Breast epithelium (tissue), 4 donors: ENCODE measurements at places on chromosomes 13 and 19. TPM values are rescaled to one million over a fixed set of nuclear protein-coding genes. Genes with fewer than 3 reads are reported as not detected.

- H3K27ac ChIP-seq, result peak overlapping the region; percentile 50
- no peaks in the 10 kb centered on the region for H3K27me3 ChIP-seq
- H3K36me3 ChIP-seq, result no peaks in the 10 kb centered on the region
- DNase-seq, result peak; percentile 73
Observed at GRCh38 chr19:47723581-47723940, 10.3 kb downstream of the EHD2 start.

DNA sequence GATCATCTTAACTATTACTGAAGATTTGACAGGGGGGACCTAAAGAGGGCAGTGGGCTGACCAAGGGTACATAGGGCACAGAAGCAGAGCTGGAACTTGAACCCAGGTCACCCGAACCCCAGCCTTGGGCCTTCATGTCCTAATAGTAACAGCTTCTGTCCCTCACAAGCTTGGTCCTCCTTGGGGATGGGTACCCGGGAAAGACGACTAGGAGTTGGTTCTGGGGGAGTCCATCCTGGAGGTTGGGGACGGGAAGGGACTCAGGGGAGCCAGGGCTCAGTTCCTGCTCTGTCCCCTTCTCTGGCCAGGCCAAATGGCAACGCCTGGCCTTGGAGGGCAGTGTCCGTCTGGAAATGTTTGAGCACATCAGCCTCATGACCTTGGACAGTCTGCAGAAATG, 39.6 kb upstream of the CYP4F8 start:
- no peaks in the 10 kb centered on the region for H3K36me3 ChIP-seq
- H3K4me1 ChIP-seq, result no peaks in the 10 kb centered on the region
- no peak overlapping the region for H3K4me3 ChIP-seq
- DNase-seq, result no peak

- DNase-seq, result no peak
- H3K4me1 ChIP-seq, result no peaks in the 10 kb centered on the region
- H3K27ac ChIP-seq, result no peak overlapping the region
- H3K36me3 ChIP-seq, result no peaks in the 10 kb centered on the region
- no peaks in the 10 kb centered on the region for H3K27me3 ChIP-seq
Observed at GRCh38 chr13:21133077-21133476, 43.3 kb downstream of the SKA3 start.

GRCh38 chr13:109817591-109818535, 31.5 kb upstream of the IRS2 start:
- no peak for DNase-seq
- H3K27ac ChIP-seq, result peak overlapping the region; percentile 59
- no peak overlapping the region for H3K4me3 ChIP-seq

Gene OXGR1
- total RNA-seq, result 2.0 TPM

Gene ZNF497
- 5.3 TPM for total RNA-seq

DNA sequence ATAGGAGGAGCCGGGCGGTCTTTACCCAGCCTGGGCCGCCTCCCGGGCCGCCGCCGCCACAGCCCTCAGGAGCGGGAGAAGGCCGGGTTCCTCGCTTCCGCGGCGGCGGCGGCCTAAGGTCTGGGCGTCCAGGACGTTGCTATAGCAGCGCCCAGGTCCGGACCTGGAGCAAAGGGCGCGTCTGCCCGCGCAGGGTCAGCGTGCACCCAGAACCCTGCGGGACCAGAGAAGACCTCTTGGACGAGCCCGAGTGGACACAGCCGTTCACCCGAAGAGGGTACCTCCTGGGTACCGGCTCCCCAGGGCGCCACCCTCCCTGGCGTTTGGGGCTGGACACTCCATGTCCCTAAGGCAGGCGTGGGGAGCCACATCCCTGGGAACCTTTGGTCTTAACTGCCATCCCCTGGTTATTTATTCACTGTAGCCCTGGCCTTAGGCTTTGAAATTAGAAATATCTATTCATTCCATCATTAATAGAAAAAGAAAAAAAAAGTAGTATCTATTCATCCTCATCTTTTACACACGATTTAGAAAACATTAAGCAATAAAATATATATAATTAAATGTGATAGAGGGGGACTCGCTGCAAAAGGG, 2.4 kb downstream of the DZIP1 start:
- H3K36me3 ChIP-seq, result no peaks in the 10 kb centered on the region
- no peaks in the 10 kb centered on the region for H3K27me3 ChIP-seq
- DNase-seq, result no peak
- peak overlapping the region; percentile 72 for H3K4me3 ChIP-seq

Gene HMGB1
- total RNA-seq, result 269 TPM

Gene RNF17
- not detected for total RNA-seq

GRCh38 chr19:4164262-4164661, 10.8 kb downstream of the CREB3L3 start:
- no peaks in the 10 kb centered on the region for H3K36me3 ChIP-seq
- no peaks in the 10 kb centered on the region for H3K27me3 ChIP-seq
- H3K27ac ChIP-seq, result no peak overlapping the region
- no peak for DNase-seq
